PC-3 (cell line): ENCODE measurements at places on chromosomes 6 and 20. TPM values are rescaled to one million over a fixed set of nuclear protein-coding genes. Genes with fewer than 3 reads are reported as not detected.

Gene SLC22A7
- not detected in 2 replicates for total RNA-seq

Gene PERP
- total RNA-seq, result 42.5 and 50.3 TPM in 2 replicates

Gene FOXQ1
- 7.5 and 12.4 TPM in 2 replicates for total RNA-seq

Gene MROH8
- 0.58 and 0.98 TPM in 2 replicates for total RNA-seq

Gene HRH3
- total RNA-seq, result not detected in 2 replicates

Gene RSPO3
- total RNA-seq, result not detected in 2 replicates

Gene CCN6
- total RNA-seq, result not detected in 2 replicates

Gene SNAP25
- not detected in 2 replicates for total RNA-seq

Gene VAPB
- 16.5 and 23.0 TPM in 2 replicates for total RNA-seq

Gene NKAPL
- not detected in 2 replicates for total RNA-seq

Gene ATP6V1G2
- 1.1 and 1.2 TPM in 2 replicates for total RNA-seq

Gene ULBP2
- total RNA-seq, result 5.8 and 8.1 TPM in 2 replicates

Gene TREM1
- total RNA-seq, result 0.98 TPM in 1 of 2 replicates, not detected in the other

Gene MOG
- not detected in 2 replicates for total RNA-seq

Gene RFX6
- 0.15 and 0.17 TPM in 2 replicates for total RNA-seq

Gene TP53TG5
- total RNA-seq, result not detected in 2 replicates

Gene PTK6
- 11.1 and 15.1 TPM in 2 replicates for total RNA-seq

Gene NTSR1
- 7.8 and 10.6 TPM in 2 replicates for total RNA-seq

Gene TNXB
- 2.9 and 3.3 TPM in 2 replicates for total RNA-seq

Gene TRIM15
- not detected in 2 replicates for total RNA-seq

Gene LGSN
- total RNA-seq, result not detected in 2 replicates

Gene SASH1
- 9.8 and 10.5 TPM in 2 replicates for total RNA-seq

Gene PCMTD2
- 45.7 and 57.8 TPM in 2 replicates for total RNA-seq

Gene APOBEC2
- not detected in 2 replicates for total RNA-seq

Gene LHFPL5
- total RNA-seq, result not detected in 2 replicates

Gene DUSP15
- total RNA-seq, result not detected in 2 replicates

Gene MATN4
- 0.33 TPM in 1 of 2 replicates, not detected in the other for total RNA-seq

Gene PLTP
- 56.6 and 61.5 TPM in 2 replicates for total RNA-seq

Gene GPLD1
- 1.3 and 3.9 TPM in 2 replicates for total RNA-seq

Gene CALHM4
- not detected in 2 replicates for total RNA-seq

Gene IL20RA
- 3.5 and 6.0 TPM in 2 replicates for total RNA-seq

Gene NPEPL1
- total RNA-seq, result 49.7 and 53.1 TPM in 2 replicates

Gene SRMS
- total RNA-seq, result 0.22 and 0.63 TPM in 2 replicates

Gene SLC13A3
- not detected in 2 replicates for total RNA-seq

Gene WFDC10B
- not detected in 2 replicates for total RNA-seq

Gene CST2
- not detected in 2 replicates for total RNA-seq

Gene BPI
- not detected in 2 replicates for total RNA-seq

Gene SAMD5
- total RNA-seq, result 1.2 and 1.8 TPM in 2 replicates

Gene SLC22A2
- not detected in 2 replicates for total RNA-seq

Gene MLIP
- total RNA-seq, result not detected in 2 replicates

Gene ELOVL4
- total RNA-seq, result 1.1 and 1.6 TPM in 2 replicates

Gene TGM3
- total RNA-seq, result not detected in 2 replicates

Gene FILIP1
- not detected in 2 replicates for total RNA-seq

Gene CDH4
- not detected in 2 replicates for total RNA-seq

Gene FOXP4
- 6.7 and 15.5 TPM in 2 replicates for total RNA-seq

Gene KATNA1
- 11.4 and 18.1 TPM in 2 replicates for total RNA-seq

Gene HLA-DMB
- not detected in 2 replicates for total RNA-seq

Gene SLC17A1
- total RNA-seq, result not detected in 2 replicates

Gene SLC22A3
- 0.47 and 0.92 TPM in 2 replicates for total RNA-seq

Gene FBXO30
- 2.5 and 3.1 TPM in 2 replicates for total RNA-seq

Gene DCBLD1
- total RNA-seq, result 31.1 and 35.9 TPM in 2 replicates

Gene HCK
- total RNA-seq, result not detected in 2 replicates

Gene CALHM5
- total RNA-seq, result not detected in 2 replicates

Gene ENPP3
- total RNA-seq, result 0.18 TPM in 1 of 2 replicates, not detected in the other

Gene PRRT1
- total RNA-seq, result 1.5 TPM in 1 of 2 replicates, not detected in the other

Gene VSX1
- total RNA-seq, result not detected in 2 replicates

Gene KIFC1
- total RNA-seq, result 60.6 and 66.7 TPM in 2 replicates

Gene EPPIN
- total RNA-seq, result not detected in 2 replicates

Gene HDGFL1
- total RNA-seq, result not detected in 2 replicates

Gene RANBP9
- total RNA-seq, result 25.8 and 27.9 TPM in 2 replicates
